Mammary epithelial cell (primary cell): ENCODE measurements at places on chromosomes 2 and 18. TPM values are rescaled to one million over a fixed set of nuclear protein-coding genes. Genes with fewer than 3 reads are reported as not detected.

The RGPD3 gene
- total RNA-seq: 0.07 TPM in 1 of 2 replicates, not detected in the other

DNA sequence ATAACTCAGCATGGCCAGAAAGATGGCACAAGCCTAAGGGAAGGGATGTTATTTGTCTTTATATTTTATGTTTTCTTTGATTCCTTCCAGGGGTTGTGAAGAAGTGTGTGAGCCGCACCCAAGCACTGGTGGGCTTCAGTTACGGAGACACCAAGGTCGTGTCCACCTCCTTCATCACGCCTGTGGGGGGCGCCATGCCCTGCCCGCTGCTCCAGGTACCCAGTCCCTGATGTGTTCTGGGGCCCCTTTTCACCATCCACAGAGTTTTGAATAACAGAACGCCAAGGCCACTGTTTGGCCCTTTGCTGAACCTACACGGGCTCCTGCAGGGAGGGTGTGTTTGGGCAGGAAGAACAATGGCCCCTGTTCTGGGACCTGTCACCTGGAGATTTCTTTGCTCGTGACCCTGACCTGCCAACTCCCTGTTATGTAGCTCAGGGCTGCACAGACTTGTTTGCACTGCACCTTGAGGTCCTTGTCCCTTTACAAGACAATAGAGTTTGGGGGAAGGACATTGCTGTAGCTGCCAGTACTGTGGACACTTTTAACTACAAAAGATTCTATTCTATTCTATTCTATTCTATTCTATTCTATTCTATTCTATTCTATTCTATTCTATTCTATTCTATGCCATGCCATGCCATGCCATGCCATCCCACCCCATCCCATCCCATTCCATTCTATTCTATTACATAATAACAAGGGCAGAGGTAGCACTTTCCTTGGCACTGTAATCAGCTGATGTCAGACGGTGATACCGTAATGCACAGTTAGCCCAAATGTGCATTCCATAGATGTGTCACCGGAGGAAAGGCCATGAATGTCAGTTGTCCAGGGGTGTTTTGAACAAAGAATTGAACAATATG is 48.2 kb upstream of the CNGA3 start:
- no peak for DNase-seq

DNA sequence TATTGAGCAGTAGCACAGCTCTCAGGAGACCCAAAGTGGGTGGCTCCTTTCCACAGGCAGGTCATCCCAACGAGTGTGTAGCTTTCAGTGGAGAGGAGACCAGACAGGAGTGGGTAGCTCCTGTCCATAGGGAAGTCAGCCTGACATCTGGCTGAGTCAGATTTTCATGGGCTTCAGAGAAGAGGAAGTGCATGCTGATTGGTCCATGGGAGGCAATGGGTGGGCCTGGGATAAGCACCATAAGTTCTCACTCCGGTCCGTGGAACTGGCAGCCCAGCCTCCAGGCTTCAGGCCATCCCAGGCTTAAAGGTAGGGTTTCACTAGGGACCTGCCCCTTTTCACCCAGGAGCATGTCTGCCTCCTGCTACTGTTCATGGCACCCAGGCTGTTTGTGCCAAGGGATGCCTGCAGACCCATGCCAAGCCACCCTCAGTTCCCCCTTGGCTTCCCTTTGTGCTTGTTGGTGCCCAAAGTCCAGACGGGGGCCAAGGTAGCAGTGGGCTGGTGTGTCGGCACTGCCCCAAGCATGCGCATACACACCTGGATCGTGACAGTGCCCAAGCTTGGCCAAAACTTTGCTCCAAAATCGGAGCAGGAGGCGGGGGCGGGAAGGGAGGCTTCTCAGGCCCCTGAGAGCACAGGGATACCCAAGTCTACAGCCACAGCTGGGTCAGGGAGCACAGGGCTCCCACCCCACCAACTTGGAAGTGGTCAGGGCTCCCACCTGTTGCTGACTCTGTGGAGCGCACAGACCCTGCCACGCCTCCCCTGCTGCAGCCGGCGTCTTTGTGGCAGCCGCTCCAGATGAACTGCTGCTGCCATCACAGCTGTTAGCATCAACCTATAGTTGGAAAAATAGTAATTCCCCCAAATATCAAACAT is 26.4 kb downstream of the MARCHF7 start:
- DNase-seq: no peak

The SALL3 gene
- total RNA-seq: not detected

The ANKRD62 gene
- not detected in 2 replicates for total RNA-seq

DNA sequence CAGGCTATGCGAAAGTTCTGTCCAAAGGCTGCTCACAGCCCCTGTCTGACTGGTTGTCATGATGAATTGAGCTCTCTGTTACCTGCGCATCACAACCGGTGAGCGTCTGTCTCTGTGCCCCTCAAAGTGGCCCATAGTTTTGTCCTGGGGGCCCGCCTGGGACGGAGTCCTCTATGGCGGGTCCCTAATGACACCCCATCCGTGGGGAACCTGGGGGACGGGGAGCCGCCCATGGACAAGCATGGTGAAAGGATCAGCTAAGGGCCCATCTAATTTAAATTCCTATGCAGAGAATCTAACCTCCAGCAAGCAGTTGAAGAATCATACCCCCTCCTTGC is 473 bp downstream of the ELMOD3 start:
- peak; percentile 14 for DNase-seq

The PMAIP1 gene
- total RNA-seq: 34.3 and 51.5 TPM in 2 replicates

- no peak for DNase-seq
These were observed 87.8 kb downstream of the SP100 start for GRCh38 chr2:230503798-230504197.

- DNase-seq: peak; percentile 78
These were observed 146.6 kb downstream of the RDH14 start for GRCh38 chr2:18413676-18414396.
